Kidney glomerular epithelial cell (primary cell): ENCODE measurements at places on chromosomes 6 and 20.

DNA sequence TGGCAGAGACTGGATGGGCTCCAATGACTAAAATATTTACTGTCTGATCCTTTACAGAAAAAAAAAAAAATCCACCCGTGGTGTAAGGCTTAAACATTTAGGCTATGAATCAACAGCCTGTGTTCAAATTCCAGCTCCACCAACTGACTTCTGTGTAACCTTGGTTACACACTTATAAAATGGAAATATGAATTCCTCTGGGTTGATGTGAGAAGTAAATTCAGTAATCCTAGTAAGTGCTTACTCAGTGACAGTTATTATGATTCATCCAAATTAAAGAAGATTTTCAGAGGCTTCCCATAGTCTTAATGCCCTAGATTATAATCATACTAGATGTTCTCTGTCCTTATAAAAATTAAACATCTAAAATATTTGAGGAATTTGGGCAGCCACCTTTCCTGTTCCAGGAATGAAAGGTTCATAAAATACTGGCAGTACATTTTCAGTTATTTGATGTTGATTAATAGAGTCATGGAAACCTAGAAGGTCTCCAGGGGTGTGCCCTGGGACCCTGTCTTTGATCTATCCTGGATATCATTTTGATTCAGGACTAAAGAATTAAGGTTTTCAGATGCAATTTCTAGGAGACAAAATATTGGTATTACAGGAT is 180.3 kb upstream of the ZNF217 start:
- peak; percentile 89 for DNase-seq

- DNase-seq, result peak; percentile 15
These were observed 728.3 kb downstream of the EPHA7 start for GRCh38 chr6:92690997-92691599.

GRCh38 chr6:130742131-130742681 is 85.0 kb upstream of the SMLR1 start:
- peak; percentile 40 for DNase-seq

- DNase-seq, result no peak
These were observed 107.2 kb upstream of the SIRPA start for GRCh38 chr20:1788044-1788443.

GRCh38 chr6:163744256-163744925 is 329.9 kb downstream of the QKI start:
- no peak for DNase-seq

- no peak for DNase-seq
These were observed 55.4 kb upstream of the MOXD1 start for GRCh38 chr6:132456700-132457143.

DNA sequence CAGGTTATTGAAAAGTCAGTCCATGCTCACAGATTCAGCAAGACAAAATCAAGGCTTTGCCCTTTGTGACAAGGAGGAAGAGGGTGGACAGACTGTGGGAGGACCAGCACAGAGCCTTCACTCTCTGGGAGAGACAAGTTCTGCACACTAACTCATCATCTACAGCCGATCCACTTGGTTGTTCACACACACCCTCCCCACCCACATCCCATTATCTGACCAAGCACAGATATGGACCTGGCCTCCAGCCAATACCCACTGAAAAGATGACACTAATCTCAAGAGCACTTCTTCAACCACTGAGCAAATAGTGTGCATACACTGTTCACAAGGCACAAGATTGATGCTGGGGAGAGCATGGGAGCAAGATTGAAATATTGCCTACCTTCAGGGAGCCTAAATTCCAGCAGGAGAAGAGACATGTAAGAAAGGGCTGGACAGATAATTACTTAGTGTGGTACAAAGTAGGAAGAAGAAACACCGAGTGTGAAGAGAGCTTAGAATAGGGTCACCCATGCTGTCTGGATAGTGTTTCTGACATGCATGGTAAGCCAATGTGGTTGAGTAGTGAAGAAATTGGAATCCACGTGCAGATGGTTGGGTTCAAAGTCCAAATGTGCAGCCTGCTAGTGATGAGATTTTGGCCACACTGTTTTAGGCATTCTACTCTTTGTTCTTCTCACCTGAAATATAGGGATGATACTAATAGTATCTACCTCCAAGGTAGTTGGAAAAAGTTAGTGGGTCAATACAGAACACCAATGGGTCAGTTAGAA is 21.7 kb upstream of the IL17A start:
- no peak for DNase-seq

- no peak for DNase-seq
These were observed 2.3 kb downstream of the LRP11 start for GRCh38 chr6:149861603-149862423.

DNA sequence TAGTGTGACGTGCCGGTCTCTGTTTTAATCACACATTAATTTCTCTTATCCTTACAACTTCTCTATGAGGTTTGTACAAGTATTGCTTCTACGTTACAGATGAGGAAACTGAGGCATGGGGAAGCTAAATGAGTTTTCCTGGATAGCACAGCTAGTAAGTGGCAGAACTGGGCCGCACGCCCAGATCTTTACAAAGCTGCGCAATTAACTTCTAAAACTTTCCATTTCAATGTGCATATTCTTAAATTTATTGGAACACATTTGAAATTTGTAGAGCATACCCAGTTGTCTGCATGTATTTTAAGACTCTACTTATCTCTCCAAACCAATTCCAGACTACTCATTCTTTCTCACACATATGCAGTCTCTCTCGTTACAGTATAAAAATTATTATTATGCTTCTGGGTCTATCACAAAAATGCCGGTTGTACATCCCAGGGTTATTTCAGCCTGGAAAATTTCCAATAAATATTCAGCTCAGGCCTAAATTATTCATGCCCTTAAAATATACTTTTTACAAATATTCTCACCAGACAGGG is 10.2 kb upstream of the PERP start:
- DNase-seq, result no peak

- DNase-seq, result no peak
These were observed 62.1 kb upstream of the ADGRB3 start for GRCh38 chr6:68572975-68573374.

- peak; percentile 90 for DNase-seq
These were observed 66.1 kb downstream of the CD24 start for GRCh38 chr6:106908386-106908840.

DNA sequence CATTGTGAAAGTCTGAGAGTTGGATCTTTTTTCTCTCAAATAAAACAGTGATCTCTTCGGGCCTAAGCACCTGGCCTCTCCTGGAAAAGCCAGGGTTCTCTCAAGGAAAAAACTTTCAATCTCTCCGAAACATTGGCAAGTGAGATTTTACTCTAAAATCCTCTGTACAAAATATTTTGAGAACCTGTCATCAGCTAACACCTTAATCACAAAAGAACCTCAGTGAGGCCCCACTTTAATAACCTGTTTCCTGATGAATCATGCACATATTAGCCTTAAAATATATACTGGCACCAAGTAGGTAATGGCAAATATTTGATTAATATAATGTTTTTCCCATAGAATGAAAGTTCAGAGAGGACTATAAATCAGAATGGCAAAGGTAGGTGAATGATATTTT is 177.9 kb downstream of the FRK start:
- no peak for DNase-seq

GRCh38 chr6:75268121-75268987 is 16.2 kb downstream of the TMEM30A start:
- DNase-seq, result peak; percentile 51

DNA sequence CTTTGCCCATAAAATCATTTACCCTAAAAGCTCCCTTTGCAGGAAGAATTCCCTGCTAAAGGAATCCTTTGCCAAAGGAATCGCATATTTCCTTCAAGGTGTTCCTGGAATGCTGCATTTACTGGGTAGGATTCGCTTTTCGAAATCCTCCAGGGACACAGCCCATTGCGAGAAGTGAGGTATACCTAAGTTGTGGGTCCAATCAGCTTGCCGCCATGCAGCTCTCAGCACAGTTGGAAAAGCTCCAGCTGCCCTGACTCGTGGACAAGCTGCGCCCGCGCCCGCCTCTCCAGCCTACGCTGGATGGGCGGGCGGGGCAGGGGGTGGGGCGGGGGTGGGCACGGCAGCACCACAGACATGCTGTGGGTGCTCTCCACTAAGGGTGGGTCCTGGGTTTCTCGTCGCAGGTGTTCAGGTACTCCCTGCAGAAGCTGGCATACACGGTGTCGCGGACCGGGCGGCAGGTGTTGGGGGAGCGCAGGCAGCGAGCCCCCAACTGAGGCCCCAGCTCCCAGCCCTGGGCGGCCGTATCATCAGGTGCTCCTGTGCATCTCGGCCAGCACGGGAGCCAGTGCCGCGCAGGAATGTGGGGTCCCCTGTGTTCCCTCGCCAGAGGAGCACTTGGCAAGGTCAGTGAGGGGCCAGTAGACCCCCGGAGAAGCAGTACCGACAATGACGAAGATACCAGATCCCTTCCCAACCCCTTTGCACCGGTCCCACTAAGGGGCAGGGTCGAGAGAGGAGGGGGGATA is 1.4 kb downstream of the NNAT start:
- DNase-seq, result no peak

GRCh38 chr6:45382391-45382790 is 4.7 kb upstream of the SUPT3H start:
- no peak for DNase-seq

GRCh38 chr20:45612314-45612713 is 17.2 kb upstream of the WFDC10A start:
- DNase-seq, result no peak

- DNase-seq, result no peak
These were observed 7.8 kb downstream of the SYNGAP1 start for GRCh38 chr6:33427585-33428223.

GRCh38 chr6:106783640-106784566 is 154.5 kb downstream of the QRSL1 start:
- peak; percentile 52 for DNase-seq

DNA sequence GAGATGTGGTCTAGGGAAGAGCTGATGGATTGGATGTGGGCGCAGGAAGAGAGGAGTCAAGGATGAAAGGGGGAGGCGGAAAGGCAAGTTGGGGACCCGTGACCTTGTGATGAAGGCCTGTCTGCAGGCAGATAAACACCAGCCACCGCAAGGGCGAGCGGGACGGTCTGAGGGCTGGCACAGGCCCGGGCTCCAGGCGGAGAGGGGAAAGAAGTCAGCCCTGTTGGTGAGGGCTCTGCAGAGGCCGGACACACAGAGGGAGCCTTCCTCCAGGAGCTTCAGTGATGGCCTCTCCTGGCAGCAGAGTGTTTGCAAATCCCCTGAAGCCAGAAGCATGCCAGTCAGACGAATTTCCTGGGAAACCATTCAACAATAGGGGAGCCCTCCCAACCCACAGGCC is 112.2 kb downstream of the ZDHHC14 start:
- DNase-seq, result no peak

DNA sequence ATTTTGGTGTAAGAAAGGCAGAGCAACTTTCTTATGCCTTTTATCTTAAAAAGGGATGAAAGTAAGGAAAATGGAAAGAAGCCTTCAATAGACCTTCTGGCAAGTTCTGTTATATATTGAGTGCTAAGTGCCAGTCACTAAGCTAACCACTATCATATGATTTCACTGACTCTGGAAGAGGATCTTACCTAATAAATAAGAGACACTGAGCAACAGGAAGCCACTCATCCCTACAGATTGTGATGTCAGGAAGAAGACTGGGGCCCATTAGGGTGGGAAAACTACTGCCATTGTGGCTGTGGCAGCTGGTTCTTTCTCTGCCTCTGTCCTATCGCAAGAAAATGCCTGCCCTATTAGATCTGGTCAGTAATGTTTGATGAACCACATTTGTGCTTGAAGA is 89.6 kb downstream of the AIG1 start:
- DNase-seq, result no peak

- DNase-seq, result no peak
These were observed 60.8 kb downstream of the NPEPL1 start for GRCh38 chr20:58753267-58753921.

DNA sequence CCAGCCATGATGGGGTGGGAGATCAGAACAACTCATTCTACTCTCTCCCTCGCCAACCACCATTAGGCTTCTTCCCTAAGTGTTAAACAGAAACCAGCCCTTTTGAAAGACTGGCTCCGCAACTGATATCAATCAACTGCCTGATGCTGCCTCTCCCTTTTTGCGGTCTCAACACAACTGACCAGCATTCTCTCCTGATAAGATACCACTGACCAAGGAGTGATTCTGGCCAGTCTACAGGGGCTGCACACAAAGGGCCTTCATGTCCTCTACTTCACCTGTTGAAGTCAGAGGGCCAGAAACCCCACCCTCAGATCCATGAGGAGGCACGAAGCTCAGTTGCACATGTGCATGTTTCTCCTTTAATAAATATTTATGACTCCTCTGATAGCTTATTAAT is 145.1 kb downstream of the CD24 start:
- DNase-seq, result no peak

DNA sequence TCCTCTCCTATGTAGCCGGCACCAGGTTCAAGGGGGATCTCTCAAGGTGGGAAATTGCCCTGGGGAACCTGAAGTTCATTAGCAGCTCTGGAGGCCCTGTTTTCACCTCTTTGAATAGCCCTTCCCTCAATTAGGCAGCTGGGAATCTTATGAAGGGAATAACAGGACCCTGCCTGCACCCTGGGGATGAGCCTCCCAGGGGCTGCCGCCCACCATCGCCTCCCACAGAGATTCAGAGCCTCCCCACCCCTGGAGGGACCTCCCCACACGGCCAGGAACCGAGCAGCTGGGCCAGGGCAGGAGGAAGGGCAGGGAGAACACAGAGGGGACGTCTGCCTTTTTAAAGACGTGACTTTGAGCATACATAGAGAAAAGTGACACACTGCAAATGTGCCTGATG is 4.6 kb upstream of the EEF1A2 start:
- no peak for DNase-seq

DNA sequence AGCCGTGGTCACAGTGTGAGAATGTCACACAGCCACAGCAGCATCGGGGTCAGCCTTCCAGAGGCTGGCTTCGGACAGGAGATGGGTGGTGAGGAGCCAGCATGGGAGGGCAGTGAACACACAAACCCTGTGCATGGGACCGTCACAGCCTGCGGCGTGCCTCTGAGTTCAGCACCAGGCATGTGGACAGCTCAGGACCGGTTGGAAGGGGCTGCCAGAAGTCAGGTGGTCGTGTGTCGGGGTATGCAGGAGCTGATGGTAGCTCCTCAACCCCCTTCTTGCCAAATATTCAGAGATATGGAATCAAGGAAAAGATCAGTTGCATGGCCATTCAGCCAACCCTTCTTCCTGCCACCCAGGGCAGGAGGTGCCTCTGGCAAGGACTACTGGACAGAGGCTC is 28.2 kb downstream of the MYT1 start:
- no peak for DNase-seq

- DNase-seq, result no peak
These were observed 299.6 kb downstream of the TAF4 start for GRCh38 chr20:61765871-61766654.

GRCh38 chr6:142357879-142358278 is 56.1 kb downstream of the ADGRG6 start:
- DNase-seq, result peak; percentile 6

GRCh38 chr6:125451750-125452149 is 150.0 kb upstream of the HDDC2 start:
- no peak for DNase-seq

GRCh38 chr6:163348789-163349680 is 65.5 kb upstream of the QKI start:
- DNase-seq, result no peak

DNA sequence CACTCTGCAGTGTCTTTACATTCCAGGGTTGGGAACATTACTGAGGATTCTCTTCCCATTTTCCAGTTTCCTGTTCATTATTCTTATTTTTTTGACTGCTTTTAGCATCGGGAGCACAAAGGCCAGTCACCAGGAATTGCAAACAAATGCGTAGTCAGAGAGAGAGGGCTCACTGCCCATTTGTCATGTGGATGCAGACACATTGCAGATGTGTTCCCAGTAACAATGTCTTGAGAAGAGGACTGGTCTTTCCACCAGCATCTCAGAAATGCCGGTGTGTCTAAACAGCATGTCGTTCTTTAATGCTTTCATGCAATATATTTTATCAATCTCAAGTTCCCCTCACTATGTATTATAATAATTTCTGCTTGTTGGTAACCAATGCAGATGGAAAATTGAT is 952 bp upstream of the TAAR6 start:
- DNase-seq, result no peak
